ENCODE measurements at places on chromosomes 13 and 19.

GRCh38 chr13:31105020-31105795, 56.5 kb downstream of the HSPH1 start:
- no peak for DNase-seq

- DNase-seq: no peak
Measured at GRCh38 chr19:39845584-39845932, 621 bp downstream of the FBL start.

GRCh38 chr19:48556163-48556562, 4.2 kb downstream of the SULT2B1 start:
- no peak for DNase-seq

DNA sequence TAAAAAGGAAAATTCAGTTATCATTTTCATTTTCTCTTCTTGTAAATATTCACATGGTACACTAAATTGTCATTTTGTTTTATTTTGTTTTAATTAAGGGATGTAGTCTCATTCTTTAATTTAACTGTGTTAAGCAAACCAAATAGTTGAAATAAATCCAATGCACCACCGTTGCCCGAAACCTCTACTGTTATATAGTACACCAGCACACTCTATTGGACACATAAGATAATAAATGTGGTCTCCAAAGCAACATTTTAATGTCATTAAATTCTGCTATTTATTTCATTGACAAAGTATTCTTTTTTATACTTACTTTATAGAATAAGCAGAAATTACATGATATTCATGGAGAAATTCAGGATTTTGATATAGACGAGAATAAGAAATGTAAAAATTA, 156.4 kb upstream of the FREM2 start:
- no peak for DNase-seq

DNA sequence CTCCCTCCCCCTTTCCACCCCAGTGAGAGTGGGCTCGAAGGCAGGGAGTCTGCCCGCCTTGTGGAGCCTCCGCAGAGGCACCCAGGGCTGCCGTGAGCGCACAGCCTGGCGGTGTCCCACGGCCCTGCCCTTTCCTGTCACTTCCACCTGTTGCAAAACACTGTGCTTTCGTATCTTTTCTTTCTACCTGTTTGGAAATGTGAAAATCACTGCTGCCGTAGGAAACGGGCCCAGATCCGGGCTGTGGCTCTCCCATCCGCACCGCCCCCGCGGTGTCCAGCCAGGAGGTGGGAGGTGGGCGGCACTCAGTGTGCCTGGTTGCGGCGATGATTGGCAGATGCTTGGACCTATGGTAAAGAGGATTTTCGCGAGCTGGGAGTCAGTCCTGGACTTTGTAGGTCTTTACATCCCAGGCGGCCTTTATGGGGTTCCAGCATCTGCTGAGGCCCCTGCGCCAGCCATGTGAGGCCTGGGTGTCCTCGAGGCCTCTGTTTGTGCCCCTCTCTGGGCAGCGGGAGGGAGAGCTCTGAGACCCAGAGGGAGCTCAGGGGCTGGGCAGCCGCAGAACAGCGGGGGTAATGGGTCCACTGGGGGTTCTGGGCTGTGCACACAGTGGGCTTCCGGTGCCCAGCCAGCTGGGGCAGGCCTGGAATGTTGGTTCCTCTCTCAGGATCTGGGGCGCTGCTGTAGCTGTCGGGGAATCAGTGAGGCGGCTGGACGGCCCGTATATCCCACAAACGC, 6.1 kb downstream of the STK11 start:
- DNase-seq: no peak

DNA sequence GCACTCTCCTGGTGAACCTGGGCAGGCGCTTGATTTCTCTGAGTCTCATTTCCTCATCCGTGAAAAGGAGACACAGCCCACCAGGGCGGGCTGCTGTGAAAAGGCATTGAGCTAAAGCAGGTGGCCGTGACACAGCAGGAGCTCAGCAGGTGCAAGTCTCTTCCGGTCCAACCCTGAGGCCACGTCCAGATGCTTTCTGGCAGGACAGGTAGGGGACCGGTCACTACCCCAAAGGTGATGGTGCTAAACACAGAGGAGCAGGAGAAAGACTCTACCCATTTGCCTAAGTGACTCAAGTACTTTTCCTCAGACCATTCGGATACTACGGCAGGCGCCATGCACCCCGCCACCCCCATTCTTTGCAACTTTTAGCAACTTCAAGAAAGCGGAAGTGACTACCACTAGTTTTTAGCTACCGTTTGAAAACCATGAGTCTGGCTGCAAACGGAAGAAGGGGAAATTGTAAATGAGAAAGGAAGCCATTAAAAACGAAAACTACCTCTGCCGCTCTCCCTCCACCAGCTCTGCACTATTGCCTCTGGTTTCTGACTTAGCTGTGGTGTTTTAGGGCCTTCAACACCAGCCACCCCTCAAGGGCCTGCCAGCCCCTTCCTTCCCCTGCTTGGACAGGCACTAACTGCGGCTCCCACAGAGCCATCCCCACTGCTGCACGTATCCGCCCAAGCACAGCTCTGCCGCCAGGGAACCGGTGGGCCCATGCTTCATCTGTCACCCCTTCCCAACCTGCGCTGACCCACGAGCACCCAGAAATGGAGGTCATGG, 4.8 kb downstream of the PPP6R1 start:
- DNase-seq: no peak

DNA sequence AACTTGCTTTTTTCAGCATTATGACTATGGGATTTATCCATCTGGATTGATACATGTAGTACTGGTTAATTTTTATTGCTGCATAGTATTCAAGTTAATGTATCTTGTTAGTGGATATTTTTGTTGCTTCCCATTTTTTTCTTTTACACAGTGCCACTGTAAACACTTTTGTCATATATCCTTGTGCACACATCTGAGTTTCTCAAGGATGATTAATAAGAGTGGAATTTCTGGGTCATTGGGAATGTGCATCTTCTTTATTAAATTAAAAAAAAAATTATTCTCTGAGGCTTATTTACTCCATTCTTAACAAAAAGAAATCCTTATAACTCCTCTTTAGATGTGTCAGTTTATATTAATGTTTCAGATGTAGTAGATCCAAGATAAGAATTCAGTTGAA, 27.3 kb downstream of the B3GLCT start:
- no peak for DNase-seq

DNA sequence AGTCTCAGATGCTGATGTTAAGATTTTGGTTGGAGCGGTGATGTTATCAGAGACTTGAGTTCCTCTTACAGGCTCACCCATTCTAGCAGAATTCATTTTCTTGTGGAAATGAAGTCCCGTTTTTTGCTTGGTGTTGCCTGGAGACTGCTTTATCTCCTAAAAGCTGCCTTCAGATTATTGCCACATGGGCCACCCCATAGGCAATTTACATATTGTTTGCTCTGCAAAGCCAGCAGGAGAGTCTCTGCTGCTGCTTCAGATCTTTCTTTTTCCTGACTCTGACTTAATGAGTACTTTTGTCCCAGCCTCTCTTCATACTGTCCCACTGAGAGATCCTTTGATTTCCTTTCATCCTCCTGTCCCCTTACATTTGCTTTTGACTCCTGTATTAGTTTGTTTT, 114.6 kb downstream of the TDRD3 start:
- DNase-seq: no peak

DNA sequence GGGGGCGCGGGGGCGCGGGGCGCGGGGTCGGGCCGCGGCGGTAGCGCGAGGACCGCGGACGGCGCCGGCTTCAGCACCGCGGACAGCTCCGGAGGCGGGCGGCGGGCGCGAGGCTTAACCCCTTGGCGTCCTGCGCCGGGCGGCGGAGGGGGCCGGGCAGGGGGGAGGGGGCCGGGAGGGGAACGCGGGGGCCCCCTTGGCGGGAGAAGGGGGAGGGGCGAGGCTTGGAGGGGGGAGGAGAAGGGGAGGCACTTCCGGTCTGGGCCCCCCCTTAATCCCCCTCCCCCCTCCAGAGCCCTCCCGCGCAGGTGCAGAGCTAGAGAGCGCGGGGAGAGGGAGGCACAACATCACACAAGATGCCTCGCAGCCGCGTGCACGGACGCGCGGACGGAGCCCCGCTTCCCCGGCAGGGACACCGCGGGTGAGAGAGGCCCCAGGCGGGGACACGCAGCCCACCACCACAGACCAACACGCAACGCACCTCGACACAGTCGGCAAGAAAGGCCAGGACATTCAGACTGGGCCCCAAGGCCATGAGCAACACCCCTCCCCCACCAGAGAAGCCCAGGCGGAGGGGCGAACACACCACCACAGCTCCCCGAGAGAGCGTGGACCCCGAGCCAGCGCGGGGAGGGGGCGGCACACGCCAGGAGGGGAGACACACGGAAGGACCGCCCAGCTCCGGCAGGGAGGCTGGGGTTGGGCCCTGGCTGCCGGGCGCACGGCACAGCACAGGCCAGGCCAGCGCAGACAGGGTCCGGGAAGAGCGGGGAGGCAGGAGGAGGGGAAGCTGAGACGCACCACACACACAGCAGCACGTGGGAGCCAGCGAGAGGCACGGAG, 24.1 kb downstream of the SHANK1 start:
- no peak for DNase-seq

- DNase-seq: no peak
Measured at GRCh38 chr13:65085977-65086376, 2144.2 kb downstream of the PCDH9 start.

DNA sequence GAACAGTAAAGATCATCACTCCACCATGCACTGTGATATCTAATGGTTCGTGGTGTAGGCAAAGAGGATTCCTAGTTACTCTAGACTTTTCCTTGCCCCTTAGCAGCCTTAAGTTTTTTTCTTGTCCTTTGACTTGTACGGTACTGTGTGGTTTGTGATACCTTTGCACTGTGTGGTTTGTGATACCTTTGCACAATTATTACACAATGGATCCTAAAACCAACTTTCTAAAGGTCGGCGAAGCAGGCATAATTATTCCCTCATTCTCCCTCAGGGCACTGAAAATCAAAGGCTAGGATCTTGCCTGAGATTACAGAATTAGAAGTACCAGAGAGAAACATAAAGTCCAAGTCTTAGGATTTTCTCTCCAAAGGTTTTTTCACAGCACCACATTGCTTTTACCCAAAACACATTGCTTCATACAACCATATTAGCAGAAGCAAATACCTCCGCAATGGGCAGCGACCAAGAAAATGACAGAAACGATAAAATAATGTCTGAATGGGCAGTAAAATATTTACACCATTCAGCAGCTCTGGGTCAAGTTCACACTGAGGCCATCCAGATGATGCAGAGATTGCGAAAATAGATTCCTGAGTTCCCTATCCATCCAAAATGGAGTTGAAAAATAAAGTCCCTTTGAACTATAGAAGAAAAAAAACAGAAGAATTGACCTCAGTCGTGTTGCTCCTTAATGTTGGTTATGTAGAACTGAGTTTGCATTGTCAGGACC, 106.4 kb downstream of the FGF14 start:
- no peak for DNase-seq

- DNase-seq: no peak
Measured at GRCh38 chr13:50403311-50403710, 388.1 kb downstream of the KCNRG start.

DNA sequence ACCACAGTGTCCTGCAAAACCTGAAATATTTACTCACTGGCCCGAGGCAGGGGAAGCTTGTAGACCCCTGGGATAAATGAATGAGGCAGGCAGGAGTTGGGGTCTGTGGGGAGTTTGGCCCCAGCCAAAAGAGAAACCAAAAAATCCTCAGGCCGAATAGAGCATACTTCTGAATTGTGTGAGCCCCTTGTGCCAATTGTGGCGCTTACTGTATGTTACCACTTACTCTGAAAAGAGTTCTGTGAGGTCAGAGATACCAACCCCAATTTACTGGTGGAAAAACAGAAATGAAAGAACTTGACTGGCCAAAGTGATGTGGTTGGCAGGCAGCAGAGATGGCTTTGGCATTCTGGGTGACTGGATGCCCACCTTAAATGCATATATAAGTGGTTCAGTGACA, 6.9 kb downstream of the CARM1 start:
- DNase-seq: no peak

All from activated CD4-positive, CD25-positive, alpha-beta regulatory T cell (primary cell).